ENCODE measurements at places on chromosomes 12 and 14.

- no peak for DNase-seq
Observed at GRCh38 chr14:77299771-77300170, 20.9 kb downstream of the POMT2 start.

GRCh38 chr12:106758349-106759110 lies 16.0 kb upstream of the RIC8B start:
- DNase-seq, result no peak

DNA sequence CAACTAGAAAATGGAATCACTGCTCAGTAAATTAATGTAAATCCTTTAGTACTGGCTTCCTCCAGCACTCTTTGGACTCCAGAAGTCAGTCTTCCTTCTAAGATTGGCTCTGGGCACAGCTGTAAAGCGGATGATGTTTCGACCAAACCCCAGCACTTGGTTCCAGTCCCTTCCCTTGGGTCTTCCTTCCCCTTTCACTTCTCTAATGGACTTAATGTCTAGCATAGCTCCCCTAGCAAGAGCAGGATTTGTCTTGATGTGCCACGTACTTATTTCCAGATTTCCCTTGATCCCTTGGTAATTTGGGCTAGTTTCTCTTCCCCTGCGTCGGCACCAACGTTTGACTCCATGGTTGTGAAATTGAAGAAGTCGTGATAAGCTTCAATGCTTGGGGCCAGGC lies 28.3 kb downstream of the C12orf75 start:
- no peak for DNase-seq

- no peak for DNase-seq
Observed at GRCh38 chr12:113005762-113006161, 27.4 kb downstream of the OAS2 start.

GRCh38 chr14:101564819-101565698 lies 3.8 kb downstream of the DIO3 start:
- DNase-seq, result no peak

- no peak for DNase-seq
Observed at GRCh38 chr12:107775093-107775721, 703 bp downstream of the ASCL4 start.

GRCh38 chr14:24984846-24985589 lies 64.9 kb downstream of the STXBP6 start:
- no peak for DNase-seq

GRCh38 chr12:130791629-130792028 lies 47.4 kb downstream of the STX2 start:
- DNase-seq, result no peak

GRCh38 chr14:99724939-99725773 lies 41.1 kb downstream of the CYP46A1 start:
- no peak for DNase-seq

GRCh38 chr12:16037533-16037932 lies 126.4 kb downstream of the DERA start:
- no peak for DNase-seq

- no peak for DNase-seq
Observed at GRCh38 chr14:92584816-92585215, 71.2 kb downstream of the RIN3 start.

DNA sequence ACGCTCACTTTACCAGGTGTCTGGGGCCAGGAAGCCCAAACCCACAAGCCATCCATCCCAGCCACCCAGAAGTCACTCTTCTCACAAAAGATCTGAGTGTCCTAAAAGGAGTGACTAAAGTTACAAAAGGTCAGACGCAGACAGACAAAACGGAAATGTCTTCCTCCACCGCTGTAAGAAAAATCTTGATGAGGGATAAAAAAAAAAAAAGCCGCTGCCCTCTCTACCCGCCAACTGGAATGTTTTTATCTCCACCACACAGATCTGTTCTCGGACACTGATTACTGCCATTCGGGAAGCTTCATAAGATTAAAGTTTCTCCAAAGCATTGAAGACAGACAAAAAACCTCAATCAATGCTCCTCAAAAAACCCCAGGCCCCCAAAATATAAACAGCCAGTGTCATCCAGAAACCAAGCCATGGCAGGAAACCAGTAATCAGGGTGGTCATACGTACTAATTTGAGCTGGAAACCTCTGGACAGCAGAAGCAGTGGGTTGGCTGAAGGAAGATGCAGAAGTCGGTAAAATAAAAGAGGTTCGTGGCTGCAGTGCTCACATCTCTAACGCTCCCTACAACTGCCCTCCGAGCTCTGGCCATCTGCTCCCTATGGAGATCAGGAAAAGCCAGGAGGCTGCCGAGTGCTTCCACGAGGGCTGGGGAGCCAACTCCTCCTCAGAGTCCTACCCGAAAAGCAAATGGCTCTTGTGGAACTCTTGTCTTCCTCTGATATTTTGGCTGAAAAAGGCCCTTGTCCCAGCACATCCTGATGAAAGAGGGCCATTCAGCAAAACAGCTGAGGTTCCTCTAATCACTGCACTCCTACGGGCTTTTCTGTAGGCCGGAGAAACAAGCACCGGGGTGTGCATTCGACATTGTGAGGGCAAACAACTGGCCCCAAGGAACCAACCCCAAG lies 30.3 kb downstream of the SSH1 start:
- DNase-seq, result no peak

- no peak for DNase-seq
Observed at GRCh38 chr12:39464976-39465695, 22.2 kb upstream of the KIF21A start.

DNA sequence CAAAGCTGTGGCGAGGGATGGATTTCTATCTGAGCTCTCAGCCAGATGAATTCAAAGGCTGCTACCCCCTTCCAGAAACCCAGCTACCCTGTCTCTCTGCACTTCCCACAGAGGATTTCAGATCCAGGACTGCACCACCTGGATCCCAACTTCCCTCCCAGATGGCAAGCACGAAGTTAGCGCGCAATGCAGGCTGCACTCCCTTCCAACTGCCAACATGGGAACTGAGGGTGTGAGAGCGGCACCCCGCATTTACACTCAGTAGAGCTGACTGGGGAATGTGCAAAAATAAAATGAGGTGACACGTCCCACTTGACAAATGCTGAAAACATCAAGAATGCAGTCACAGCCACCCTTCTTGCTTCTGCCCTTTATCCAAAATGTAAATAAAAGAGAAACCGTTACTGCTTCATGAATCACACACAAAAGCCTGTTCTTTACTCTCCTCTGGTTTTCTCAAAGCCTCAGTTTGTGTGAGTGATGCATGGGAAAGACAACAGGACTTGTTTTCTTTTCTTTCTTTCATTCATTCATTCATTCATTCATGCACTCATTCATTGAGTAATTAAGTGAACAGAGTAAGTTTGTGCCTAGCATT lies 85.7 kb downstream of the ITPK1 start:
- DNase-seq, result no peak

GRCh38 chr14:39169541-39169900 lies 612 bp downstream of the TRAPPC6B start:
- no peak for DNase-seq

- no peak for DNase-seq
Observed at GRCh38 chr12:130716969-130717366, 869 bp upstream of the RIMBP2 start.

GRCh38 chr14:96851694-96852381 lies 54.7 kb downstream of the VRK1 start:
- no peak for DNase-seq

All from smooth muscle cell of the brain vasculature (primary cell).